ENCODE measurements at places on chromosomes 11 and 22. TPM values are rescaled to one million over a fixed set of nuclear protein-coding genes. Genes with fewer than 3 reads are reported as not detected.

- DNase-seq: no peak
- no peaks in the 10 kb centered on the region for H3K27me3 ChIP-seq
- H3K27ac ChIP-seq: no peak overlapping the region
- H3K36me3 ChIP-seq: no peaks in the 10 kb centered on the region
- H3K4me1 ChIP-seq: no peaks in the 10 kb centered on the region
- no peak overlapping the region for H3K4me3 ChIP-seq
Observed at GRCh38 chr22:26573026-26573662, 16.8 kb downstream of the TPST2 start.

DNA sequence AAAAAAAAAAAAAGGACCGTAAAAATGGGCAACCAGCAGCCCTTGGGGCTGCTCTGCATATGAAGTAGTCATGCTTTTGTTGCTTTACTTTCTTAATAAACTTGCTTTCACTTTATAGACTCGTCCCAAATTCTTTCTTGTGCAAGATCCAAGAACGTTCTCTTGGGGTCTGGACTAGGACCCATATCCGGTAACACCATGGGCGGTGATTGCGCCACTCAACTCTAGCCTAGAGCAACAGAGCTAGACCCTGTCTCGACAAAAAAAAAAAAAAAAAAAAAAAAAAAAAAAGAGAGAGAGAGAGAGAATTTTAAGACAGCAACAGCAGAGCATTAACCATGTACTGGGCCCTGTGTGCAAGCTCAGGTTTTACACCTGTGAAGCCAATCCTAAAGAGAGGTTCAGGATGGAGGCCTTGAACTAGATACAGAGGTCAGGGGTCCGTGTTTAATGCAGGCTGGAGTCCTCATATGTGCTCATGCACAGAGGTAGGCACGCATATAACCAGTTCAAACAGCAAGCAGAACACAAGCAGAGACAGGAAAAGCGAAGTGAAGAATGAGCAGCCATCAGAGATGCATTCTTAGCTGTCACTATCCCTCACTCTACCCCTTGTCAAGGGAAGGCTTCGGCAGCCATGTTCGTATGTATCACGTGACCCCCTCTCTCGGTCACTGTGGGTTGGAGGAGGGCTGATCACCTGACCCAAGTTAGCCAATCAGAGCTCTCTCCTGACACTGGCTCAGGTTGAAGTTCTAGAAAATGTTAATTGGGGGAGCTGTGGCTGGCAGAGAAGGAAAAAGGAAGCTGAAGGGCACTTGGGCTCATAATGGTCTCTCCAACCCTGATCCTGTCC lies 16.7 kb upstream of the SYT12 start:
- H3K36me3 ChIP-seq: no peaks in the 10 kb centered on the region
- DNase-seq: no peak
- no peak overlapping the region for H3K27ac ChIP-seq
- H3K4me1 ChIP-seq: no peaks in the 10 kb centered on the region
- H3K4me3 ChIP-seq: no peak overlapping the region

DNA sequence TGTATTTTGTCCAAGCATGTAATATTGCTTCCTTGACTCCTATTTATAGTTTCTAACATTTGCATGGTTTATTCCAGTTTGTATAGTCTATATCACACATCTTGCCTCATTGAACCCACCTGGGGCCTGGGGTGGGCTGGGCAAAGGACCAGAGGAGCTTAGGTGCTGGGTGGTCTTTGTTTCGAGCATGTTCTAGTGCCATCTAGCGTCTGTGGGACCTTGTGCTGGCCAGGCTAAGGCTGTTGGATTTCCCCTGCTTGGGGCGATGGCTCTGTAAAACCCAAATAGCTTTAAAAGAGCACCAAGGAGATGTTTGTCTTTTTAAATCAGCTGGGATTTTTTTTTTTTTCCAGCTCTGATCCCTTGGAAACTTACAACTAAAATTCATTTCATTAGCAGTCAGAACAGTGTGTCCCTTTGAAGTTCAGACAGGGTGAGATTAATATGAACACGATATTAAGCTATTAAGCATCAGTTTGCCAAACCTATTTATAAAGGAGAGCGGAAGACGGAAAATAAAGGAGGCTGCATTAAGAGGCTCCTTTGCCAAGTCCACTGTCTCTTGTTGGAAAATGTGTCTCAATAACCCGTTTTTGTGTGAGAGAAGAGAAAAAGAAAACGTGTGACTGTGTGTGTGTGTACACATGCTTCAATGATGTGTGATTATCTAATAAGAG lies 157.4 kb downstream of the COMMD9 start:
- no peak overlapping the region for H3K4me3 ChIP-seq
- peaks cover 4% of the 10 kb centered on the region for H3K4me1 ChIP-seq
- H3K27me3 ChIP-seq: no peaks in the 10 kb centered on the region
- DNase-seq: no peak
- peak overlapping the region; percentile 58 for H3K27ac ChIP-seq
- no peaks in the 10 kb centered on the region for H3K36me3 ChIP-seq

GRCh38 chr11:131688048-131688693 lies 317.8 kb downstream of the NTM start:
- no peak overlapping the region for H3K27ac ChIP-seq
- H3K4me1 ChIP-seq: no peaks in the 10 kb centered on the region
- no peaks in the 10 kb centered on the region for H3K36me3 ChIP-seq
- DNase-seq: no peak
- peaks cover 5% of the 10 kb centered on the region for H3K27me3 ChIP-seq
- no peak overlapping the region for H3K4me3 ChIP-seq

GRCh38 chr11:93654226-93654625 lies 7.3 kb upstream of the CEP295 start:
- no peak overlapping the region for H3K27ac ChIP-seq
- peaks cover 38% of the 10 kb centered on the region for H3K27me3 ChIP-seq
- no peak for DNase-seq
- H3K4me1 ChIP-seq: peaks cover 6% of the 10 kb centered on the region

DNA sequence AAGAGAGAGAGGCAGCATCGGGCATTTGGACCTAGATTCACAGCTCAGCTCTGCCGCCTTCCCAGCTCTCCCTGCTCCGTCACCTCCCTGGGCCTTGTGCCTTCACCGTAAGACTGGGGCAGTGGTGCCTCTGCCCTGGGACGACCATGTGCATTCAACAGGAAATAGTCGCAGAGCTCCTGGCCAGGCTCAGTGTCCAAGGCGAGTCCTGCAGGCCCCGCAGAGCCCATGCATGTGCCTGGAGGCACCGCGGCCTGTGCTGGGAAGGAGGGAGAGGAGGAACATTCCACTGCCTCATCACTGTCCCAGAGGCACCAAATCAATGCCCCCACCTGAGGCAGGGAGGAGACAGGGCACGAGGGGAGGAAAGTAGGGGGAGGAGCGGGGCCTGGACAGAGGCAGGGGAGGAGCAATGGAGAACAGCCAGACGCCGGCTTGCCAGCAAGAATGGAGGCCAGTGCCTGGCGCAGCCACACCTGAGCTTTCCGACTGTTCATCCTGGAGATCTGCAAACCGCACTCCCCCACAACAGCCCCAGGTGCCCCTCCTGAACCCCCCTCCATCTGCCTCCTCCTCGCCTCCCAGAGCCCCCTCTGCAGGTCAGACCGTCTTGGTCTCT lies 74.4 kb upstream of the PRR5 start:
- no peaks in the 10 kb centered on the region for H3K27me3 ChIP-seq
- no peak overlapping the region for H3K4me3 ChIP-seq
- H3K36me3 ChIP-seq: no peaks in the 10 kb centered on the region
- peaks cover 3% of the 10 kb centered on the region for H3K4me1 ChIP-seq
- H3K27ac ChIP-seq: no peak overlapping the region

- no peak for DNase-seq
- H3K27ac ChIP-seq: peak overlapping the region; percentile 40
- peaks cover 21% of the 10 kb centered on the region for H3K4me1 ChIP-seq
- no peaks in the 10 kb centered on the region for H3K36me3 ChIP-seq
Observed at GRCh38 chr11:86793307-86793706, 7.0 kb upstream of the PRSS23 start.

DNA sequence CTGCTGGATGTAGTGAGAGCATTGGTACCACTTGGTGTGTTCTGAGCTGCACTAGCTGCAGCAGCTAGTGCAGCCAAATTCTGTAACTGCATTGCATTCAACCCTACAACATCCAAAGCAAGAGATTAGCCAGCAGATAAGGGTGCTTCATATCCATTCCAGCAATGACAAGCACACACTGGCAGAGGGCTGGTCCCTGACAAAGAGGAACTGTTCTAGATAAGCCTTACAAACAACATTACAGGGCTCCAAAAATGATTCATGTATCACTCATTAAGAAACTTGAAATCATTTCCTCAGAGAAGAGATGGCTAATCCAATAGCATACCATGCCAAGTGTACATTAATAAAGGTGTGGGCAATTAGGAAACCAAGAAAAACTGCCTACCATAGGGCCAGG lies 28.4 kb upstream of the RAPSN start:
- no peaks in the 10 kb centered on the region for H3K27me3 ChIP-seq
- no peak overlapping the region for H3K4me3 ChIP-seq
- H3K36me3 ChIP-seq: peaks cover 35% of the 10 kb centered on the region
- no peak overlapping the region for H3K27ac ChIP-seq

DNA sequence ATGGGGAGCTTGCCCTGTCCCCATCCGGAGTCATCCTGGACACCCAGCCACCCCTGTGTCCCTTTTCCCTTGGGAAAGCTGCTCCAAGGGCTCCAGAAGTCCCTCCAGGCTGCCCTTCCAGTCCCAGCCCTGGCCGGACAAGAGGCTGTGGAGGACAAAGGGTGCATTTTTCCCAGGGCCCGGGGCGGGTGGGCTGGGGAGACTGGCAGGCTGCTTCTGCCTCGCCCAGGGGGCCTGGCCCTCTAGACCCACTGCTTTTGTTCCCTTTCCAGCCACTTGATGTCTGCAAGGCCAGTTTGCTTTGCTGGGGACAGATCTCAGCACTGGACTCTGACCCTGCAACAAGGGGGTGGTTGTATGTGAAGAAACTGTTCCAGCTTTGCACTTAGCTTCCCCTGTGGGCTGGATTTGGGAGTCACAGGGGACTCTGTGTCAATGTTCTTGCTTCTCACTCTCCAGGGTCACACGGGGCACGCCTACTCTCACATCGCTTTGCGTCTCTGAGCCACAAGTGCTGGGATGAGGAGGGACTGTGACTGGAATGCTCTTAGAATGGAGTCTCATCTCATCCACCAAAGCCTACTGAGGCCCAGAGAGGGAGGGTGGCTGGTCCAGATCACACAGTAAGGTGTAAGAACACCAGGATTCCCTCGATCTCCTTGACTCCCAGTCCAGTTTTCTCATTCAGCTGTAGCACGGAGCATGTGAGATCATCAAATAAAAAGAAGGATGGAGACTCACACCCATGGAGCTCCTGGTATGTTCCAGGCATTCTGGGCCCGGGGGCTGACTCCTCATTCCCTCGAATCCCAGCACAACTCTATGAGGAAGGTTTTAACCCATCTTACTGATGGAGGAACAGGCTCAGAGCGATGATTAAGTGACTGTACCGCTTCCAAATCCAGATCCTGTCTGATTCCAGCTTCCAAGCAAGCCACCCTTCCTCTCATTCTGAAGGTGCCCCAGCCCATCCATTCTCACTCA lies 59.9 kb downstream of the FBXO7 start:
- H3K4me1 ChIP-seq: no peaks in the 10 kb centered on the region
- H3K27me3 ChIP-seq: no peaks in the 10 kb centered on the region
- no peak for DNase-seq

DNA sequence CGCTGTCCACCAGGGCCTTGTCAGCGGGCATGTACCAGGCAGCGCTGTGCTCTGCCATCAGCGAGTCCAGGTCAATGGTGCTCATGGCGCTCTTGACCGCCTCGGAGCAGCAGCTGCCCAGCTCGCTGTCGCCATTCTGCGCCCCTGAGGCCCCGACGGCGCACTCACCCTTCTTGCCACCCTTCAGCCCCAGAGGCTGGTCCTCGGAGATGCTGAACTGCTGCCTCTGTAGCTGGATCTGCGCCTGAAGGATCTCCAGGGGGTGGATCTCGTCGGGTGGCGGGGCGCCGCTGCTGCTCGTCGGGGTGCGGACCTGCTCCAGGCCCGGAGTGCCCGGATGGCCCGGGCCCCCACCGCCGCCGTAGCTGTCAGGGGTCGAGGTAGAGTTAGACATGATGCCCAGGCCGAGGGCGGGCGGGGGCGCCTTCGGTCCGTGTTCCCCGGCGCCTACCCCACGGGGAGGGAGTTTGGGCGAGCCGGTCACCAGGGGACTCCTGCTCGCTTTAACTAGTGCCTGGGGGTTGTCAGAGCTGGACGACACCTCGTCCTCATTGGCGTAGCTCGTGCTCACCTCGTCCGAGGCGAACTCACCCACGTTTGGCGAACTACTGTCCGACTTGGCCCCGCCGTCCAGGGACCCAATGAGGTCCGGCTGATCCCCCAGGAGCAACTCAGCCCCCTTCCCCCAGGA lies 4.6 kb downstream of the MN1 start:
- no peaks in the 10 kb centered on the region for H3K36me3 ChIP-seq
- H3K27me3 ChIP-seq: no peaks in the 10 kb centered on the region
- no peaks in the 10 kb centered on the region for H3K4me1 ChIP-seq
- no peak for DNase-seq
- no peak overlapping the region for H3K4me3 ChIP-seq
- H3K27ac ChIP-seq: no peak overlapping the region

GRCh38 chr11:69599502-69599901 lies 41.5 kb upstream of the CCND1 start:
- peaks cover 4% of the 10 kb centered on the region for H3K27me3 ChIP-seq
- H3K36me3 ChIP-seq: no peaks in the 10 kb centered on the region
- H3K4me1 ChIP-seq: no peaks in the 10 kb centered on the region
- H3K27ac ChIP-seq: no peak overlapping the region
- H3K4me3 ChIP-seq: no peak overlapping the region
- DNase-seq: no peak

DNA sequence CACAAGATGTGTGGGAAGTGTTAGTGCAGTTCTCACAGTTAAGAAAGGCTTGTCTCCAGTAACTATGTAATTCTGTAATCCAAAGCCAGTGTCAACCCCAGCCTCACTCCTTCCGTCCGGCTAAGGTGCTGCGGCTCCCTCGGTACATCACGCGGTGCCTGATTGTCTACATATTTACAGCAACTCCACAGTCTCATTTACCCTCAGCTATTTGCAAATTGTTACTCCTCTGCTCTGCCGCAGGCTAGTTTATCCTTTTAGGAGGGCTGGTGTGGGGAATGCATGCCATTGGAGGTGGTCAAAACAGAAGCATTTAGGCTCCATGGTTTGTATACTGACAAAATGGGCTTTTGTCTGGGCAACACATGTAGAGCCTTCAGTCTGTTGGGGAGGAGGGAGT lies 358.3 kb downstream of the METTL15 start:
- no peak for DNase-seq
- H3K36me3 ChIP-seq: no peaks in the 10 kb centered on the region
- no peaks in the 10 kb centered on the region for H3K4me1 ChIP-seq
- H3K4me3 ChIP-seq: no peak overlapping the region
- no peak overlapping the region for H3K27ac ChIP-seq

DNA sequence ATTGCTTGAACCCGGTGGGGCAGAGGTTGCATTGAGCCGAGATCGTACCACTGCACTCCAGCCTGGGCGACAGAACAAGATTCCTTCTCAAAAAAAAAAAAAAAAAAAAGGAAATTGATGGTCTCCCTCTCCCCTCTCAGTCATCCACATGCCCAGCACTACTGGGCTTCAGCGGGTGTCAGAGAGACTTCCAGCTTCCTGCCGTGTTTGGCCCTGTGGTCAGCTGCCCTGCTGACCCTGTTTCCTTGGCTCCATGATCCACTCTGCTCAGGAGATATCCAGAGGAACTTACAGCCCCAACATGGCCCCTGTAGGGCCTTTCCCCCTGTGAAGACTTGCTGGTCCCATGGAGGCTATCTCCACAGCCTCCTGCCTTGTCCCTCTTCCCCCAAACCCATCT lies 6.1 kb upstream of the PNPLA3 start:
- peaks cover 11% of the 10 kb centered on the region for H3K4me1 ChIP-seq
- no peak overlapping the region for H3K27ac ChIP-seq
- DNase-seq: no peak
- H3K4me3 ChIP-seq: no peak overlapping the region
- no peaks in the 10 kb centered on the region for H3K27me3 ChIP-seq
- no peaks in the 10 kb centered on the region for H3K36me3 ChIP-seq

The RIMBP3B gene
- total RNA-seq: 0.54 TPM

The E2F8 gene
- total RNA-seq: 14.2 TPM

The TRPM5 gene
- 0.08 TPM for total RNA-seq

The TRIM51 gene
- not detected for total RNA-seq
